Activated CD4-positive, alpha-beta T cell treated with anti-CD3 and anti-CD28 coated beads, Interleukin-2, amount 10 ng/mL, durations not matched to agents 7 days and 5 days (primary cell): ENCODE measurements at places on chromosomes 2 and 18. TPM values are rescaled to one million over a fixed set of nuclear protein-coding genes. Genes with fewer than 3 reads are reported as not detected.

MAL gene
- total RNA-seq = 237 TPM

CNTNAP5 gene
- total RNA-seq = not detected

REG3A gene
- not detected for total RNA-seq

- H3K27me3 ChIP-seq = peaks cover 48% of the 10 kb centered on the region
- no peak for DNase-seq
- peak overlapping the region; percentile 68 for H3K4me3 ChIP-seq
- H3K27ac ChIP-seq = no peak overlapping the region
- no peaks in the 10 kb centered on the region for H3K36me3 ChIP-seq
- peaks cover 28% of the 10 kb centered on the region for H3K4me1 ChIP-seq
Observed at GRCh38 chr2:70552501-70553333, 909 bp downstream of the TGFA start.

- H3K4me1 ChIP-seq = peaks cover 17% of the 10 kb centered on the region
- no peak for DNase-seq
- H3K4me3 ChIP-seq = no peak overlapping the region
- H3K27me3 ChIP-seq = no peaks in the 10 kb centered on the region
- peaks cover 91% of the 10 kb centered on the region for H3K36me3 ChIP-seq
Observed at GRCh38 chr2:224875841-224876240, 159.7 kb upstream of the CCDC195 start.

DNA sequence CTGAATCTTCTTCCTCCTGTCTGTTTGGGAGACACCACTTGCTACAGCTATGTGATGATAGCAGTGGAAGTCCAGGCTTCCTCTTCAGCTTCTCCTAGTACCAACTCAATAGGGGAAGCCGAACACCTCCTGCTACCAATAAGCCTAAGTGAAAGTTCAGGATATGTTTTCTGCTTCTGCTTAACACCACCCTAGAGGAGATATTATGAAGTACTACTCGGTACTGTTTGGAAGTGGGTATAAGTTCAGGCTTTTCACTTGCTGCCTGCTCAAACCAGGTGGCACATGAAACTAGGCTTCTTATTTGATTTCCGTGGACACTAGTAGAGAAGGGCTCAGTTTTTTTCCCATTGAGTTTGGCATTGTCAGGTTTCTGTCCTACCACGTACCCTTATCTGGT is 99.8 kb downstream of the PTPN4 start:
- H3K27ac ChIP-seq = no peak overlapping the region
- H3K4me1 ChIP-seq = peaks cover 39% of the 10 kb centered on the region
- no peaks in the 10 kb centered on the region for H3K27me3 ChIP-seq
- no peak for DNase-seq

DNA sequence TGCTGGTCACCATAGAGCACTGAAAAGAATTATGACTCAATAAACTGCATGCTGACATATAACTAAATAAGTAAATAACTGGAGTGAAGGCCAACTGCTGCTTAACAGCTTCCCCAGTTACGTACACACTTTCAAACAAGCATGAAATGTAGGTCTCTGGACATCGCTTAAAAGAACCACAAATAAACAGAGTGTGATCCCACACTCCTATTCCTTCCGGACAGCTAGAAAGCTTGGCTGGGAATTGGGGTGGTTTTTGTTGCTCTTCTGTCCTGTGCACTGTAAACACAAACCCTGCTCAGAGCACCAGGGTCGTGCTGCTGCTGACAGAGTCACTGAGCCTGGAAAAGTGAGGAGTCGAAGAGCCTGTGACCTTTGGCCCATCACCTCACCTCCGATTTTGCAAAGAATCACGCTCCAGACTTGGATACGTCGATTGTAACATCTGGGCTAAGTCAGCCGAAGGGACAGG is 162.7 kb upstream of the NT5C1B start:
- DNase-seq = no peak
- no peak overlapping the region for H3K27ac ChIP-seq
- H3K4me1 ChIP-seq = no peaks in the 10 kb centered on the region

DNA sequence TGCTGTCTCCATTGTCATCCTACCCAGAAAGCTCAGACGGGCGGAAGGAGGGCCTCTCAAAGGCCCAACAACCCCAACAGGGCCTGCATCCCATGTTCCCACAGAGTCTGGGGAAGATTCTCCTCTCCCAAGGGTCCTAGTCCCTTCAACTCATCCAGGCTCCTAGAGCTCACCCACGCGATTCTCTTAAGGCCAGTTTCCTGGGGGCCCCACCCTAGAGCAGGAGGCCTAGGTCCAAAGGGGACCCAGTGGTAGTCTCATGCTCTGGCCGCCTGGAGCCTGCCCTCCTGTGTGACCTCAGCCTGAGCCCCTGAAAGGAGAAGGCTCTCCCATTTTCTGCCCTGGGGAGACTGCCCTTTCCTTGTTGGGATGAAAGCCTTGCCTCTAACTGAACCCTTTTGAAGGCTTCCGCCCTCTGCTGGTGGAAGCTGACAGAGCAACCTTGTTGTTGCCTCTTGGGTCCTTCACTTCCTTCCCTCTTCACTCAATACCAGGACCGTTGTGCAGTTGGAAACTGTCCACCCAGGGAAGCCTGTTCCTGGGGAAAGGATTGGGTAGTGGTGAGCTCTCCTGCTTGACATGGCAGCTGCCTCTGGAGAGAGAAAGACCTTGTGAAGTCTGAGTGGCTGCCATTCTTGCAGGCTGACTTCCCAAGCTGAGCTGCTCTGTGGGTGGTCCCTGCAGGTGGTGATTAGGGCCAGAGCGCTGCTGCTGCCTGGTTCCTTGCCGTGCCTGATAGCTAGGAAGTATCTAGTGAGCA is 86.0 kb upstream of the ALPP start:
- peaks cover 15% of the 10 kb centered on the region for H3K4me1 ChIP-seq
- DNase-seq = peak; percentile 66
- no peaks in the 10 kb centered on the region for H3K36me3 ChIP-seq
- peak overlapping the region; percentile 72 for H3K27ac ChIP-seq
- H3K27me3 ChIP-seq = no peaks in the 10 kb centered on the region
- H3K4me3 ChIP-seq = no peak overlapping the region

DNA sequence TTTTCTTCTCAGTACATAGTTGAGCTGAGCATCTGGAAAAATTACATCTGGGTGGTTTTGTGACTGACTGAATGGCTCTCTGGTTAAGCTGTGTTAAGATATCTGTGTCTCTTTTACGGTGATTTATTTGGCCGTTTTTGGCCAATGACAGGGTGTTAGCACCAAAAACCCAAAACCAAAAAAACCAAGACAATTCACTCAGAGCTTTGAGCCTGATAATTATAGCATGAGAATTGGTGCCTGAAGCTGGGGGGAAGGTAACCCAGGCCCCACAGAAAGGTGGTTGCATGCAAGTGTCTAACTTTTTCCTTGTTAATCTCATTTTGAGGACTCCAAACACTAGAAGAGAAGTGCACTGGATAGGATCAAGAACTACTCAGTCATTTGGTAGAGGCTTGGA is 4.5 kb downstream of the CD28 start:
- peak overlapping the region; percentile 92 for H3K4me3 ChIP-seq
- H3K27me3 ChIP-seq = no peaks in the 10 kb centered on the region
- peaks cover 62% of the 10 kb centered on the region for H3K4me1 ChIP-seq
- peak overlapping the region; percentile 99 for H3K27ac ChIP-seq
- H3K36me3 ChIP-seq = peaks cover 85% of the 10 kb centered on the region

DNA sequence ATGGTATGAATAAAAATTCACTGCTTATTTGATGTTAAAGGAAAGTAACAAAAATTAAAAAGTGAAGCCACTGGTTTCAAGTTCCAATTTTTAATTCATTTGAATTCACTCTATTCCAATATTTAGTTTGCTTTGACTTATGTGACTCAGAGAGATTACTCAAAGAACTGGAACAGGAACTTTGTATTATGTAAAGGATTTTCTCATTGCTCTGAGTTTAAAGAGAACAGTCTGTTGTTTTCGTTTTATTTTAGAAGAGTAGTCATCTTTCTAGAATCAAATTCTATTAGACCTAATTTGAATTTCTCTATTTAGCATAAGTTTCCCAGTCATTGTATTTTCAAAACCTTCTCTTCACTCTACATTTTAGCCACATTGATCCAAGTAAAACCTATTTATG is 300.1 kb upstream of the SLC8A1 start:
- H3K36me3 ChIP-seq = no peaks in the 10 kb centered on the region
- H3K27ac ChIP-seq = no peak overlapping the region
- H3K27me3 ChIP-seq = no peaks in the 10 kb centered on the region
- DNase-seq = no peak
- H3K4me1 ChIP-seq = no peaks in the 10 kb centered on the region
